ENCODE measurements at places on chromosomes 7 and 10.

GRCh38 chr7:157702311-157703023 lies 365.7 kb downstream of the DNAJB6 start:
- no peak for DNase-seq

DNA sequence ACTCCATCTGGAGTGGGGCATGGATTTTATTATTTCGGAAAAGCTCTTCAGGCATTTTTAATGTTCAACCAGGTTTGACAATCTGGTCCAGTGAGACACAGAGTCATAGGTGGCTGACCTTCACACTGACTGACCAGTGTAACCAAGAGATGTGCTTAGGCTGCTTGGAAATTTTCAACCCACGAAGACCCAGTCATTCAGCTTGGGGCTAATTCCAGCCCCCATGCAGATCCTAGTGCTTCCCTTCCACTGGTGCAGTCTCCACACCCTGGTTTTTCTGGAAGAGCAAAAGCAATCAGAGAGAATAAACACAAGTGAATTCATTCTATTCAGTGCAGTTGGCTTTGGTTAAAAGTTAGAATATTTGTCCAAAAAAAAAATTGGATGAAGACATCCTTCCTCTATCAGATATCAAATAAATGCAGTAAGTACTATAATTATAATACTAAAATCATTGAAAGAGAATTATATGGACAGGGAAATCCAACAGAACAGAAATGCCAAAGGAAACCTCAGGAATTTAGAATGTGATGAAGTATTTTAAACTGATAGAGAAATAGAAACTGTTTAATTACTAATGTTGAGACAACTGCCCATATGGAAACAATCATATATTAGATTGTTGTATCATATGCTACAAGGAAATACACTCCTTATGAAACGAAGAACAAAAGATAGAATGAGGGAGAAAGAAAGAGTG lies 178.0 kb downstream of the NPSR1 start:
- no peak for DNase-seq

DNA sequence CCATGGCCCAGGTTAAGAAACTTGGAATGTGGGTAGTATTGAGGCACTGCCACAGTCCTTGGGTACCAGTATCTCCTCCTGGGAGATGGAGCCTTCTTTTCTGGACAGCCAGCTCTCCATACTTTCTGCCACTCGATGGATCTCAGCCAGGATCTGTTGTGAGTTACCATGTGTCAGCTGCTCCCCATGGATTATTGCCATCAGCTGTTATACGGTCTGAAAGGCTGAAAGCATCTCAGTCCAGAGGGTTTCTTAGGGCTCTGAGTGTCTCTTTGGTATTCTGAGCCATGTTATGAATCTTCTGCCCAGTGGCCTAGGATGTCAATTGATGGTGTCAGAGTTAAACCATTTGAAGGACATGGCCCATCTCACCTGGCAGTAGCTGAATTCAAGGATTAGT lies 197.5 kb downstream of the C7orf25 start:
- no peak for DNase-seq

GRCh38 chr7:28800150-28800549 lies 158.0 kb downstream of the TRIL start:
- no peak for DNase-seq

DNA sequence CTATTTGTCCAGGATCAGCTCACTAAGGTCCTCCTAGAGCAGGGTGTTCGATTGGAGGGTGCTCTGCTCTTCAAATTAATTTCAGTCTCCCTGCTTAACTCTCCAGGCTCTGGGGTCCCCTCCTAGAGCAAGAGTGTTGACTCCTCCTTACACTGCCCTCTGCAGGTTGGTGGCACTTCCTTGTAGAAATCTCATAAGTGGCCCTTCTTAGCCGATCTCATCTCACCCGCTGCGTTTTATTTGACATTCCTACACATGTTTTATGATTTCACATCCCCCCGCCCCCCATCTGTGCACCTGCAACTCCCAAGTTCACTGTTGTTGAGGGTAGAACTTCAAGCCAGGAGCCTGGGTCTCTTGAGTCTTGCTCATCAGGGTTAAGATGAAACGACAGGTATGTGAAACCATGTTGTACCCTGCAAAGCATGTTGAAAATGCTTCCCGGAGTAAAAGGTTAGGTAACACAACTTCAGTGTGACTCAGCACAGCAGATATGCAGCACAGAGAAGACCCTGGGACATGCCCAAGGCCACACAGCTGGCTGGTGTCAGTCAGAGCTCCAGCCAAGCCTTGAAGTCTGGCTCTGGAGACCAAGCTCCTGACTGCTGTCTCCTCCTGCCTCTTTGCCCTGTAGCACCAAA lies 171.2 kb downstream of the PRKAG2 start:
- DNase-seq: no peak

DNA sequence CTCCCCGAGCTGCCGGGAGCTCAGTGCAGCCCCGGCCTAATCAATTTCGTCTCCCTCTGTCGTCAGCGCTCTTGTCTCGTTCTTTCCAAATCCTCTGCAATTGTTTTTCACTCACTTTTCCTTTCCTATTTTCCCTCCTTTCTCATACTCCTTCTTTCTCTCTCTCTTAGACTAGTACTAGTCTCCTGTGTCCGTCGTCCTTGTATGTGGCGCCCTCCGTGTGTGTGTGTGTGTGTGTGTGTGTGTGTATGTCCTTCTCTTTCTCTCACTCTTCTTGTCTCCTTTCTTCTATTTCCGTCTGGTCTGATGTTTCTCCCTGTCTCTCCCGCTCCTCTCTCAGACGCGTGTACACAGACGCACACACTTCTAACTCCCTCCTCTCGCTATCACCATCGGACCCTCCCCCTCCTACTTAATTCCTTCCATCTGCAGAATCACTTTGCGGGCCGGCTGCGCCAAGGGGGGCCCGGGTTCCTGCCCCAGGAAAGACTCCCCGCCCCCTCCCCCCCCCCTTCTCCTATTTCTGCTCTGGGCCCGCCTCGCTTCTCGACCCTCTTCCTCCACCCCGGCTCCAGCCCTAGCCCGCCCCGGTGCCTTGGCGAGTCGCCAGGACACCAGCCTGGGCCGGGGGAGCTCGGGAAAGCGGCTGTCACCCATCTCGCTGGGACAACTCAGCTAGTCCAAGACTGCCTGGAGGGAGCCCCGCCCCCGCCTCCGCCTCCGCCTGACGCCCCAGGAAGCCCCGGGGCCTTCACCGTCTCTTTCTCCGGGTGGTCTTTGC lies 743 bp upstream of the ZCCHC24 start:
- DNase-seq: no peak
